ENCODE measurements at places on chromosomes 5 and 9. TPM values are rescaled to one million over a fixed set of nuclear protein-coding genes. Genes with fewer than 3 reads are reported as not detected.

- no peak for DNase-seq
These were observed 1.9 kb upstream of the NKD2 start for GRCh38 chr5:1006656-1007071.

GRCh38 chr5:40688996-40689395, 9.3 kb downstream of the PTGER4 start:
- DNase-seq: no peak

DNA sequence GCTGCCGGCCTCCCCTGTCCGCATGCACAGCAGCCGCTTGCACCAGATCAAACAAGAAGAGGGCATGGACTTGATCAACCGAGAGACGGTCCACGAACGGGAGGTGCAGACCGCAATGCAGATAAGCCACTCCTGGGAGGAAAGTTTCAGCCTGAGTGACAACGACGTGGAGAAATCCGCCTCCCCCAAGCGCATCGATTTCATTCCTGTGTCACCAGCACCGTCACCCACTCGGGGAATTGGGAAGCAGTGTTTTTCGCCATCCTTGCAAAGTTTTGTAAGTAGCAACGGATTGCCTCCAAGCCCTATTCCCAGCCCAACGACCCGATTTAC, 75.3 kb downstream of the PIP5K1B start:
- DNase-seq: no peak

GRCh38 chr5:34833976-34834793, 4.8 kb upstream of the TTC23L start:
- no peak for DNase-seq

- DNase-seq: no peak
These were observed 709.3 kb upstream of the RGMB start for GRCh38 chr5:98064118-98064685.

GRCh38 chr5:172199446-172199845, 5.5 kb downstream of the EFCAB9 start:
- no peak for DNase-seq

DNA sequence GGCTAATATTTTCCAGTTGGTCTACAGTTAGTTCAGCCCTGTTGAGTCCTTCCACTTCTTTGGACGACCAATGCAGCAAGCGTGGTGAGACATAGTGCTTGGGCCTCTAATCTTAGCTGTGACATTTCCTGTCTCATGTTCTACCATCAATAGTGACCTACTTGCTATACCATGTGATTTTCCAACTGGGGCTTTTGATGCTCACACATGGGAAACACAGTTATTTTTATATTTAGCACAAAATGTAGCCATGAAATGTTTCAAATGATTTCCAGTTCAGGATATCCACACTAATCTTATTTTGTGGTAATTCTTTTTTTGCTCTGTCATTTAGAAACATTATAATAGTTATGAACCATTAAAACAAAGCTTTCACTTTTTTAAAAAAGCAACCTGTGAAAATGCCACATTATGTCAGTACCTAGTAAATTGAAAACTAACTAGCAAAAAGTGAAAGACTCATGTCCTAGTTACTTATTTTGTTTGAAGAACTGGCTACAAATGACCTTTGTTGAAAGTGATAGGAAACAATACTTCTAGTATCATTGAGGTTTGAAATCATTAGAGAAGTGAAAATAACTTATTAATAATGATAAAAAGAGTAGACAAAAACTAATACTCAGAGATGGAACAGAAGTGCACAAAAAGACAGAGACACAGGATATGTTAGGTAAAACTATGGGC, 18.3 kb downstream of the MARCHF3 start:
- DNase-seq: no peak

- DNase-seq: no peak
These were observed 26.2 kb upstream of the HMCN2 start for GRCh38 chr9:130239363-130239695.

DNA sequence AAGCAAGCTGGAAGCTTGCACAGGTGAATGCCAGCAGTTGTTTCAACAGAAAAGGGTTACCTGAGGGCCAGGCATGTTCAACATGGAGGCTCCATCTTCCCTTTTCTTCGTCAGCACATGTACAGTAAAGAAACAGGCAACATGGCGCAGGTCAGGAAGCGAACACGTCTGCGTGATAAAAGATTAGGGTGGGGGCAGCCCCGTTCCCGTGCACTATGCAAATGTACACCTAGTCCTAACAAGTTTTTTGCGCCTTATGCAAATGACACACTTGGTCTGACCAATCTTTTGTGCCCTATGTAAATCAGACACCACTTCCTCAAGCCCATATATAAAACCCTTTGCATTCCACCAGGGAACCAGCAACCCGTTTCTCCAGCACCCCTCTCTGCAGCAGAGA, 452.1 kb upstream of the PTPRD start:
- DNase-seq: no peak

DNA sequence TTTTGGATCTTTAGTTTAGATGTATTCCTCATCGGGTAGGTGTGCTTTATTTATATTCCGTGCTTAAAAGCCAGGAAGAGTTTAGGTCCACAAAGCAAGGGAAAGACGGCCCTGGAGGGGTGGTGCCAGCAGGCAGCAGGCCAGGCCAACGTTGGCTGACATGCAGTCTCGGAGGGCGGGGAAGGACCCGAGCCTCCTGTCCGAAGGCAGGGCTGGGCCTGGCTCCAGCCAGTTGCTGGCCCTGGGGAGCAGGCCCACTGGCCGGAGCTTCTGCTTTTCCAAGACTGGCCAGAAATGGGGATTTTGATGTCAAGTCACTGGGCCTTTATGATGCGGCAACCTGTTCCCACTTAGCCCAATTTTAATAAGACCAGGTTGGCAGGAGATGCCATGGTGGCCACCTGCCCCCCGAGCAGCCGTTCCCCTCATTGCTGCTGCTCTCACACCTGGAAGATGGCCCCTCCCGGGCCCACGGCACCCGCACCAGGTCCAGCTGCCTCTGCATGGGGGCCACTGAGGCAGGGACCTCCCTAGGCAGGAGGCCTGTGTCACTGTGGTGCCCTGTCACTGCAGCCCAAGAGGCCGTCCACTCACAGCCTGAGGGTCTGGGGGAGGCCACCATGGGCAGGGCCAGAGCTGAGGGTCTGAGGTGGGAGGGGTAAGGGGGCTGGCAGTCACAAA, 23.2 kb downstream of the LPCAT1 start:
- DNase-seq: no peak

DNA sequence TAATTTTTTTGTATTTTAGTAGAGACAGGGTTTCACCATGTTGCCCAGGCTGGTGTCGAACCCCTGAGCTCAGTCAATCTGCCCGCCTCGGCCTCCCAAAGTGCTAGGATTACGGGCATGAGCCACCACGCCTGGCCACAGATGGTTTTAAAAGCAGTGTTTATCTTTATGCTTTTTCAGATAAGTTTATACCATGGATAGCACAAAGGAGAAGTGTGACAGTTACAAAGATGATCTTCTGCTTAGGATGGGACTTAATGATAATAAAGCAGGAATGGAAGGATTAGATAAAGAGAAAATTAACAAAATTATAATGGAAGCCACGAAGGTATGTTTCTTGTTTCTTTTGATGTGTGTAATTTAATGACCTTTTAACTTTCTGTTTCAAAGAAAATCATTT, 35.1 kb downstream of the POLK start:
- no peak for DNase-seq

DNA sequence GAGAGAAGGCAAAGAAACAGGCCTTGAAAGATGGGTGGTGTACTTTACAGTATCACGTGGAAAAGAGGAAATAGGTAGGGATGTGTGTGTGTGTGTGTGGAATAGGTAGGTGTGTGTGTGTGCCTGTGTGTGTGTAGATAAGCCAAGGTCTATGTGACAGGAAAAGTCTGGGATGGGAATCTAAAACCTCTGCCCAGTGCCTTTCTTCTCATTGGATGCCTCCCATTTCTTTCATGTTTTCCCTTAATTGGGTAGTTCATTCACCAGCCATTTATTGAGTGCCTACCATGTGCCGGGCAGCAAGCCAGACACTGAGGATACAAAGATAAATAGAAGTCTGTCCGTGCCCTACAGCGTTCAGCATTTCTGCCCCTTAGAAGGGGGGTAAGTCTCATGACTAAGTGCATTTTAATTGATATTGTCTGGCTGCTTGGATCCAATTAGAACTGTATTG, 1.0 kb downstream of the URM1 start:
- no peak for DNase-seq

- no peak for DNase-seq
These were observed 357.8 kb upstream of the RGMB start for GRCh38 chr5:98415663-98416062.

DNA sequence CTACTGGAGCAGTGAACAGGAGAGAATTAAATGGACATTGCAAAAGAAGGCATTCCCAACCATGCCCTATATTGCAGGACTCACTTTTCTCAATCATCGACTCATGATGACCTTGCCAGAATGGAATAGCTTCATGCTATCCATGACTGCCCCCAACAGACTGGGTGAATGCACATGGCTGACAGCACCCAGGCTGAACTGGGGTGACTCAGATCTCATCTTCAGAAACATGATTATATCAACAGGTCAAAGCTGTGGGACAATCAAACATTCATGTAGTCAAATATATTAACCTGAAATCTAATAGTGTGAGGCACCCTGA, 34.7 kb upstream of the MIER3 start:
- DNase-seq: no peak

DNA sequence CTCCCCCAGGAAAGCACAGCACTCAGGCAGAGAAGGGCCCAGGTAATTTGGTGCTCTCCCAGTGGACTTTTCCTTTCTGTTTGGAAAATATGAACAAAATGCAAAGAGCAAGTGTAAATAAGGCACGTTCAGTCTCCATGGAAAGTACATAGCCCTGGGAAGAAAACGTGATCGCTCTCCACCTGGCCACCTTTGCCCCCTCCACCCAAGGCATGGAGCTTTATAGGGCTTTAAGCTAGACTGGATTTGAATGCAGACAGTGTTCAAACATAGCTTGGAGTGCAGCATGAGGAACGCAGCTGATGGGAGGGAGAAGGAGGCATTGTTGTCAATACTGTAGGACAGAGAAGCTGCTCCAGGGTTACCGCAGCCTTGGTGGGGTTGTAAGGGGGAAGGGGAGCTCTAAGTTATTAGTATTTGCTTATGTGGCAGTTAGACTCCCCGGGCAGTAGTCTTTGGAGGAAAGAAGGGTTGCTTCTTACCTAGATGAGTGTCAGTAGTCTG, 500.2 kb downstream of the SPOCK1 start:
- DNase-seq: no peak

DNA sequence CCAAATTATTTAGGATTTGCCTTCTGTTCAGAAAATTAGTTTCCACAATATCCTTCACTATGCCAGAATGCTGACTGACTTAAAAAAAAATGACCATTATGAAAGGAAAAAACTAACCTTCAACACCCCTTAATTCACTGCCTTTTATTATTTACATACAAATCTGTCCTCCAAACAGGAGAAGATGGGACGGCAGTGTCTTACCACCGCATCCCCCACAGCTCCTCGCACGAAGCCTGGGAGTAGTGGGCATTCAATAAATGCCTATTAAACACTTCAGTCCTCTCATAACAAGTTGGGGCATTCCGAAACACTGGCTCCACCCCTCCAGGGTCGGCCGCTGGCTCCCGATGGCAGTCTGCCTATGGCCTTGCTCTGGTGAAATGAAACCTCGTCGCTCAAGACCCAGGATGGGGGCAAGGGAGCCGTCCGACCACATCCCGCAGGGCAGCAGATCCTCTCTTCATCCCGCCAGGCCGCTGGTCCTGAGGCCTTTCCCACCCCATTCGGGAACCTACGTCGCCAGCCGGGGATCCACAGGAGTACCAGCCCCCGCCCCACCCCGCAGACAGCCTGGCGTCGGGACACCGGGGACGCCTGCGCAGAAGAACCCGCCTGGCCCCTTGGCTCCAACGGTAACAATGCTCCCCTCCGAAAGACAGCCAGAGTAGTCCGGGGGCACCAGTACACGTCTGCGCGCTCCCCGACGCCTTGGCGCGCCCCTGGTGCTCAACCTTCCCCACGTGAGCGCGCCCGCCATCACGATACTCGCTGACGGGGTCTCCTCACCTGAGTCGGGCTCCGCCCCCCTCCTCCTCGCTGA, 613 bp downstream of the ZBTB5 start:
- no peak for DNase-seq

- DNase-seq: peak; percentile 14
These were observed 6.8 kb downstream of the TTC39B start for GRCh38 chr9:15300218-15300617.

GRCh38 chr5:53311681-53312080, 168.7 kb upstream of the FST start:
- no peak for DNase-seq

- DNase-seq: no peak
These were observed 129.4 kb downstream of the C9orf152 start for GRCh38 chr9:110078604-110079003.

GRCh38 chr9:98364086-98364485, 108.6 kb upstream of the TBC1D2 start:
- DNase-seq: no peak

Gene UGT3A1
- total RNA-seq: 1.5 TPM

Gene CMYA5
- 0.65 TPM for total RNA-seq

Gene CAMLG
- total RNA-seq: 42.0 TPM

Gene PCDHAC1
- 4.5 TPM for total RNA-seq

Gene SPATA31D4
- total RNA-seq: not detected

Gene ATP10B
- 0.10 TPM for total RNA-seq

Gene SHROOM1
- 5.7 TPM for total RNA-seq

Gene SKP2
- total RNA-seq: 104 TPM

Gene ZDHHC11
- total RNA-seq: 16.6 TPM

Gene PLCXD3
- total RNA-seq: 0.10 TPM

Gene ALAD
- total RNA-seq: 13.0 TPM

Gene SVEP1
- 0.36 TPM for total RNA-seq

Gene PCDHA1
- total RNA-seq: 0.50 TPM

Gene MYMK
- total RNA-seq: not detected

All from H1 (cell line).